ENCODE measurements at places on chromosomes 13 and 19. TPM values are rescaled to one million over a fixed set of nuclear protein-coding genes. Genes with fewer than 3 reads are reported as not detected.

Gene SNAPC2
- 16.8 TPM for total RNA-seq

Gene ELANE
- not detected for total RNA-seq

Gene NCAN
- total RNA-seq = 0.02 TPM

Gene APOC4
- not detected for total RNA-seq

Gene SIGLEC10
- not detected for total RNA-seq

Gene PSPN
- 3.6 TPM for total RNA-seq

Gene SIAH3
- total RNA-seq = 0.51 TPM

Gene KASH5
- total RNA-seq = not detected

Gene PSG1
- not detected for total RNA-seq

Gene OLFM2
- total RNA-seq = 100 TPM

Gene TMEM86B
- 6.7 TPM for total RNA-seq

Gene YJEFN3
- total RNA-seq = 19.0 TPM

DNA sequence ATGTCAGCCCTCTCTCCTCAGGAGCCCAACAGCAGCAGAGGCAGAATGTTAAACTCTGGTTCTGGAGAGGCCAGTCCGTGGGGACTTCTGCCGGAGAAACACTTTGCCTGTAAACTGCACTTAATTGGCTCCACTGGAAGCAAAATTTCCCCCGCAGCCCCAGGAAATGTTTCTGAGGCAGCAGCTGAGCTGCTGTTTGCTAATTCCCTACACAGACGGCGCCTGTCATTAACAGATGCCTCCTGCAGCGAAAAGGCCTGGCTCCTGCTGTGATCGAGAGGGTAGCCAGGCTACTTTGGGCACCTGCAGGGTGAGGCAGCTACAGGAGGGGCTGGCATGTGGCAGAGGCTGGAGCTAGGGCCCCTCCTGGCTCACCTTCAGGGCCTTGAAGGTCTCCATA lies 5.2 kb upstream of the TM6SF2 start:
- DNase-seq = no peak

GRCh38 chr13:95603887-95604555 lies 40.5 kb downstream of the DZIP1 start:
- DNase-seq = no peak

- peak; percentile 49 for DNase-seq
These were observed 518 bp downstream of the TFDP1 start for GRCh38 chr13:113584870-113585671.

- DNase-seq = no peak
These were observed 154.0 kb upstream of the GPR12 start for GRCh38 chr13:26914624-26915023.

GRCh38 chr19:34350161-34350561 lies 14.8 kb upstream of the GPI start:
- no peak for DNase-seq

DNA sequence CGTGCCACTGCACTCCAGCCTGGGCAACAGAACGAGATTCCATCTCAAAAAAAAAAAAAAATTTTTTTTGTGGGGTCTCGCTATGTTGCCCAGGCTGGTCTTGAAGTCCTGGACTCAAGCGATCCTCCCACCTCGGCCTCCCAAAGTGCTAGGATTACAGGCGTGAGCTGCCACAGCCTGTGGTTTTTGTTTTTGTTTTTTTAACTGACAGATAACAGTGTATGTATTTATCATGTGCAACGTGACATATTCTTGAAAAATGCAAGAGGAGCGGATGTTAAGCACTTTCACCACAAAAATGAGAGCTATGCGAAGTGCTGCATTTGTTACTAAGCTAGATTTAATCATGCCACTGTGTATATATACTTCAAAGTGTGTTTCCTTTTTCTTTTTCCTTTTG lies 49.0 kb downstream of the ARHGEF18 start:
- no peak for DNase-seq

GRCh38 chr13:23805122-23805521 lies 84.1 kb downstream of the MIPEP start:
- DNase-seq = no peak

DNA sequence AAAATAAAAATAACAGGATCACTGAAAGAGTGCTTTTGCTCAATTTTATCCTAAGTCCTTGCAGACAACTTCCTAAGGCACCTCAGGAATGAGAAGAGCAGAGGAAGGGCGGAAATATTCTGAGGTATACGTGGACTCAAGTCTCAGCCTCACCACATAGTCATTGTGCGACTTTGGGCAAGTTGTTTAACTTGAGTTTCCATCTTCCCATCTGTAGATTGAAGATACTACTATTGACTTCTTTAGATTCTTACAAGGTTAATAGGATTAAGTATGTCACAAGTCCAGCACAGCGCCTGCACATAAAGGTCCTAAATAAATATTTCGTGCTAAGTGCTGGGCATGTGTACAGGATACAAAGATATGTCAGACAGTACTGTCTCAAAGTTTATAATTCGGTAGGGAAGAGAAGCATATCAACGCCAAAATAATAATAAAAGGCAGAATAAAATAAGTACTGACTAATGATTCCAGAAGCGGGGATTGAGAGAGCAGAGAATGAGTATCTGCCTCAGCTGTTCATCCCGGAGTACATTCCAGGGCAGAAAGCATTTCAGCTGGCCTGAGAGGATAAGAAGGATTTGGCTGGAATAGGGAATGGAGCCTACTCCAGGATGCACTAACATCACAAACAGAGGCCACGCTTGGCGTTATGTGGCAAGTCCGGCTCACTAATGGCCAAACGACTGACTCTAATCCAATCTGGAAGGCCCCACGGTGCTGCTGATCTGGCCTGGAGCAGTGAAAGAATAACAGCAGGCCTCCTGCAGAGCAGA lies 139.7 kb downstream of the FLT1 start:
- DNase-seq = no peak

DNA sequence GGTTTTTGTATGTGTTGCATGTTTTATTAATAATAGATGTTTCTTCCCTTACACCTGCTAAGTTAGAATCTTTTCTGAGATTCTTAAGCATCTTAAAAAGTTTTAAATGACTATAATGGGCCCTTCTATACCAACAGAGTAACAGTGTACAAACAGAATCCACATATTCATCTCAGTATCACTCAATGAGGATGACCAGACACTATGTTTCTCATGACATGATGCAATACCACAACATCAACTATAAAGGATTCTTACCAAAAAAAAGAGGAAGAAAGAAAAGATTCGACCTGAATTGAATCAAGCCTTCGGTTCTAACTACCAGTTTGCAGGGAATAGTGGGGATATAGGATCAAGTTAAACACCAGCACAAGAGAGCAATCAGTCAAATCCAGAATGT lies 56.5 kb downstream of the INTS6 start:
- DNase-seq = no peak

DNA sequence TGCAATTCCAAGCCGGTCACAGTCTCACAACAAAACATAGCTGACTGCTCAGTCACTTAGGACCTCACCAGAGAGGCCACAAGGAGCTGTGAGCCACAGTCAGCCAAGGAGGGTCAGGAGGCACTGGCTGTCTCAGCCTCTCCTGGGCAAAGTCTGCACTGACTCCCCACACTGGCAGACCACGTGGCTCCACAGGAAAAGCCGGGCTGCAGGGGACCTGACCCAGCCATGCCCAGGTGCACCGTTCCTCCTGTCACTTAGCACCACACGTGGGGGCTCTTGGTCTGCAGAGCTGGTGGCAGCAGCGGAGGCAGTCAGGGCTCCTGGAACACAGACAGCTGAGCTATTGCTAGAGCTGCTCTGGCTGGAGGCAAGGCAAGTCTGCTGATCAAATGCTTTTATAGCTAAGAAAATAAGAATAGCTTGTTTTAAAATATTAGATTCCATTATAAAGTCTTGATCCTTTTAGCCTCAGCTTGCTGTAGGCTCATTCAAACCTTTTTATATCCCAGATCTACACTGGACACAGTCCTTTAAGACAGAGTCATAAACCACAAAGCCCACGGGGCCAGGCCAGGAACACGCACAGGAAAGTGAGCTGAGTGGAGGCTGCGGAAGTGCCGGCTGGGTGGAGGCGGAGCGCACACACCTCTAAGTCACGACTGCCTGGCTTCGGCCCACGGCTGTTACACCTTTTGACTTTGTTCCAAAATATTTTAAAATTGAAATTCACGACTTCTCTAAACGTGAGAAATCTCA lies 744.1 kb downstream of the UQCRFS1 start:
- no peak for DNase-seq

- DNase-seq = no peak
These were observed 849.7 kb downstream of the UQCRFS1 start for GRCh38 chr19:28363254-28363653.

GRCh38 chr19:6241056-6241455 lies 38.7 kb downstream of the MLLT1 start:
- no peak for DNase-seq

DNA sequence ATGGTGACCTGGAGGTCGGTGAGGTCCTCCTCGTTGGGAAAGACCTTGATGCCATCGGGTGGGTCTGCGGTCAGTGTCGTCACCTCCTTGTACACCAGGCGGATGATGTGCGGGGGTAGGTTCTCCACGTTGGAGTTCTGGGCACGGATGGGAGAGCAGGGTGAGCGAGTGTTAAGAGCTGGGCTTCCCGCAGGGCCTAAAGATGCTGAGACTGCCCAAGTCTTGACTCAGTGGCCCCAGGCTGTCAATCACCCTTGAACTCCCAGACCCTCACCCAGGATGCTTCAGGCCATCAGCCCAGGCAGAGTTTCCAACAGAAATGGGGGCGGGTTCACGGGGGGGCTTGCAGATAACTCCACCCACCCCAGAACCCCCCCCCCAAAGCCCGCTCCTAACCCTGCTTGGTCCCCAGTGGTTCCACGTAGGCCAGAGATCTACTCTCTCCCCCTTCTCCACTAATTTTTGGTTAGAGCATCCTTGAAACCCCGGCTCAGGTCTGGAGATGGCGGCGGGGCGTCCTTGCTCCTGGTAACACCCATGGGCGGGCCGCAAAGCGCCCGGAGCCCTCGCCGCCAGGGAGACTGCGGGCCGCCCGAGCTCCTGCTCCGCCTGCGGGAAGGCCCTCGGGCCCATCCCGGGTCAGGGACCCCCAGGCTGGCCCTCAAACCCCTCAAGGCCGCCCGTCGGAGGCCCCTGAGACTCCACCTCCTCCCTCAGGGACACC lies 600 bp downstream of the UBE2S start:
- DNase-seq = no peak

GRCh38 chr19:6712692-6713670 lies 7.5 kb downstream of the C3 start:
- no peak for DNase-seq

- no peak for DNase-seq
These were observed 12.3 kb upstream of the CADM4 start for GRCh38 chr19:43651758-43652545.

DNA sequence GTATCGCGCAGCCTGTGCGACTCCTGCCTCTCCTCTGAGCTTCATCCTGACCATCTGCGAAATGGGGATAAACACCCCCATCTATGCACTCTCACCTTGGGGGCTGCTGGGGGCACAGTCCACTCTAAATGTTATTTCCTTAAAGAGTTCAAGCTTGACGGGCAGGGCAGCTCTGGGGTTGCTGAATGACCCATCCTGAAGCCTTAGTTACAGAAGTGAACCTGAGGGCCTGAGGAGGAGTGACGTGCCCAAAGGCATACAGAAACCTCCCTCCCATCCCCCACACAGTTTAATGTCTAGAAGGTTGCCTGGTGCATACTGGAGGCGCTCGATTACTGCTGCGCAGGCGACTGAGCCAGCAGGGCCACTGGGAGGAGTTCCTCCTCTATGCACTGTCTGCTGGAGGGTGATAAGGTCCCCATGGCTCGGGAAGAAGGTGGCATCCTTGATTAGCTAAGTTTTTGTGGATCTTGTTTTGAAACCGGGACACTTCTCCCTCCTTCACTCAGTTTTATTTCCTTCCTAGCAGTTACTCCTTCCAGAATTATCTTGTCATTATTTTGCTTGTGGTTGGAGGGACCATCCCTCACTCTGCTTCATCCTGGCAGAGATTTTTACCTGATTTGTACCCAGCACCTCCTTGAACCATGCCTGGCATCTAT lies 572 bp upstream of the FKBP8 start:
- no peak for DNase-seq

DNA sequence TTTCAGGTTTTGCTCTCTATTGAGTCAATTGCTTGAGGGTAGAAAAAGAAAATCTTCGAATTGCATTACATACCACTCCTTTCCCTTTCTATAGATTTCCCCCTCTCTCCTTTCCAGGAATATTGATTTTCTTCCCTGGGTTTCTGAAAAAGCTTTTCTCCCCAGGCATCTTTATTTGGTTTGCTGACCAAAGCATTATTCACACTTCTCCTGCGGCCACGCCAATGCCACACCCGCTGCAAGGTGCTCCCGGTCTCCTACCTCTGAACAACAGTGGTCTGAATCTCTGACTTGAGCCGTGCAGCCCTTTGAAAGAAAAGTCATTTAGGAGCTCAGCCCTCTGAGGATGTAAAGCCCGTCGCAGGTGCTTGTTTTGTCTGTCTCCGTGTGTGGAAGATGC lies 350.9 kb upstream of the TMTC4 start:
- no peak for DNase-seq

- DNase-seq = no peak
These were observed 7.9 kb upstream of the SLC7A9 start for GRCh38 chr19:32877323-32877912.

DNA sequence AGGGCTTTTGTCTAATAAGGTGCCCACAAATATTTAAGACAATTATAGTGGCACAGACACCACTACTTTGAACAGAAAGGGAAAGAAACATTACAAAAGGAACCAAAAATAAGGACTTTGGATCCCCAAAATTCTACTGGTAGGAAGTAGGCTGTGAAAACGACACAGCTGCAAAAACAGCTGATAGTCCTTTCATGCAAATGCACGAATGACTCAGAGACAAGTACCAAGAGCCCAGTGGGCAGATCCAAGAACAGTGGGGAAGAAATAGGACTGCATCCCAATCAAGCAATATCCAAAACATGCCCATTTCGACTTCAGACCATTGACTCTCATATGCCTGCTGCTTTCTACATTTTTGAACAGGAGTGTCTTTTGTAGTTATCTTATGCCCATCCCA lies 269.4 kb upstream of the NBEA start:
- DNase-seq = no peak

GRCh38 chr13:105159841-105160240 lies 1375.6 kb downstream of the EFNB2 start:
- no peak for DNase-seq

- no peak for DNase-seq
These were observed 217.4 kb downstream of the DLEU7 start for GRCh38 chr13:50626101-50626547.

GRCh38 chr19:53903055-53903680 lies 5.9 kb upstream of the CACNG7 start:
- DNase-seq = no peak

DNA sequence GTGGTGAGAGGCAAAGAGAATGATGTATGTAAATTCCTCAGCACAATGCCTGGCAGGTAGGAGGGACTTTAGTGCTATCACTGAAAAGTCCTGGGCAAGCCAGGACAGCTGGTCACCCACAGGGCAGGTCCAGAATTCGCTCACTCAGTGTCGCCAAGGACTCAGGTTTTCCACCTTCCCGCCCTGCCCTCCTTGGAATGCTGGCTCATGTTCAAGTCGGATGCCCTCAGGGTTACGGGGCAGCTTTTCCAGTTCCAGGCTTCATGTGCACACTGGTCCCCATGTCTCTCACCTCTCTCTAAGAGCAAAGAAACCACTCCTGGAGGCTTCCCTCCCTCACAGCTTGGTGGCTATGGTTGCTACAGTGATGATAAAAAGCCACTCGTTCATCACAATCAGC lies 24.8 kb upstream of the NAXD start:
- no peak for DNase-seq
